Activated CD4-positive, alpha-beta memory T cell treated with anti-CD3 and anti-CD28 coated beads, Interleukin-2, amount 10 ng/mL, durations not matched to agents 7 days and 5 days (primary cell): ENCODE measurements at places on chromosomes 4 and X.
A peak's percentile ranks its signal among the peaks of the same experiment; 100 is the strongest.

DNA sequence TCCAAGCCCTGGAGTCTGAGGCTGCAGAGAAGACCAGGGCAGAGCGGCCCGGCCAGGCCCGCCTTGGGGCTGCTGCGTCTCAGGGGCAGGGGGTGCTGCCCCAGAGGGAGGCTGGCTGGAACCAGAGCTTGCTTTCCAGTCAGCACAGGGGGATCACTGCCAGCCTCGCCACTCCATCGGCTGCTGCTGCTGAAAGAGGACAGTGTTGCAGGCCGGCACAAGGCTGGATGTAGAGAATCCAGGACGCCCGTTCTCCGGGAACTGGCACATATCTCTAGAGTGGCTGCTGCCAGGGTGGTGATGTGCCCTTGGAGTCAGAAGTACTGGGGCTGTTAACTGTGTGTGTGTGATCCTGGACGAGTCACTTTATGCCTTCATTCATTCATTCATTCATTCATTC is 31.9 kb upstream of the SORCS2 start:
- DNase-seq = no peak

- no peak for DNase-seq
Measured at GRCh38 chr4:151753056-151753455, 7.8 kb downstream of the GATB start.

DNA sequence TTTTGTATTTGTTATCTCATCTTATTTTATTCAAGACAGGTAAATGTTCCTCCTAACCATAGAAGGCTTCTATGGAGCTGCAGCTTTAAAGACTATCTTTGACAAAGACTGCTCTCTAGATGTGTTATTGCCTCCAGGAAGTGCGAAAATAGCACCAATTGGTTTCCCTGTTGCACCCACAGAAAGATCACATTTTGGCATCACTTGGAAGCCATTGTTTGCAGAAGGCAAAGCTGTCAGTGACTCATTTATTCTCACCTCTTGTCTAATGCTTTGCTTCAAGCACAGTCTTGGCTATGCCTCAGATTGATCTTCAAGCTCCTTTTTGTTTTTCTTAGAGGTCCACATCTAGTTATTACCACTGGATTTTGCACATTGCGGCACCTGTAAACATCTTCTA is 150.3 kb downstream of the PCDH7 start:
- DNase-seq = no peak

DNA sequence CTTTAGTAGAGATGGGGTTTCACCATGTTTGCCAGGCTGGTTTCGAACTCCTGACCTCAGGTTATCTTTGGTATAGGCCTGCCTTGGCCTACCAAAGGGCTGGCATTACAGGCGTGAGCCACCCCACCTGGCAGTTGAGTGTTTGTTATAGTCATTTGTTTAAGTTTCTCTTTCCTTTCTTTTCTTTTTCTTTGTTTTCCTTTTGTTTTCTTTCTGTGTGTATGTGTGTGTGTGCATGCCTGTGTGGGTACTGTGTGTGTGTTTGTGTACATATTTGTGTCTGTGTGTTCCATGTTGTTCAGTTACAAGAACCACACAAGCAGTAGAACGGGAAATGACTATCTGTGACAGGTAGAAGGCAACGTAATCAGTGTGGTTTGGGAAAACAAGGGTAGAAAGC is 624.9 kb downstream of the FSTL5 start:
- DNase-seq = no peak

DNA sequence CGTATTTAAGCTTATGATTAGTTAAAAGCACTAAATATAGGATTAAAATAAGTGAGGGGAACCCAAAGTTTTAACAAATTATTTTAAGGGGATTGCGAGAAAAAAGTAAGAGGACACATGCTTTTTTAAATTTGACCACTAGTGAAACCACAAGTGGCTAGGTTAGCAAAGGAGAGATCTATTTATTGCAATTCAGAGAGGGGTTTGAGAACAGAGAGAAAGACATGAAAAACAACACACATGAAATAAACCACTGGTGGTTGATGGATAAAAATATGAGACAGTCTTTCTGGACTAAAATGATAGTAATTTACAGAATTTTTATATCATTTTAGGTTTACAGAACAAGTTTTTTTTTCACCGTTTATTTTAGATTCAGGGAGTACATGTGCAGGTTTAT is 11.8 kb downstream of the SLC25A14 start:
- no peak for DNase-seq

DNA sequence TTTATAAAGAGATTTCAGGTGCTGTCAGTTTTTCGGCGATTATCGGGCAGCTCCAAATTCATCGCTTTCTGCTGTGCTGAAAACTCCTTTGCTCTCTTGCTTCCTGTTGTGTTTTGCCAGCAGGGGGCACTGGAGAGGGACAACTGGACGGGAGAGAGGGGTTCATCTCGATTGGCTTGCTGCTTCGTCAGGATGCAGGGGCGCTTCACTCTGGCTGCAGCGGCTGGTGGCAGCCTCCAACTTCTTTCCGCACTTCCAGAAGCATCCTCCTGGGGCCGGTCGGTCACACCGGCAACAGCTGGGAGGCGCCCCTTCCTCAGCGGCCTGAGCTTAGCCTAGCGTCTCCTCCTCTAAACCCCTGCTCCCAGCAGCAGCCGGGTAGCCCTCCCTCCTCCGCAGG is 29.5 kb downstream of the MSL3 start:
- peak; percentile 70 for DNase-seq

DNA sequence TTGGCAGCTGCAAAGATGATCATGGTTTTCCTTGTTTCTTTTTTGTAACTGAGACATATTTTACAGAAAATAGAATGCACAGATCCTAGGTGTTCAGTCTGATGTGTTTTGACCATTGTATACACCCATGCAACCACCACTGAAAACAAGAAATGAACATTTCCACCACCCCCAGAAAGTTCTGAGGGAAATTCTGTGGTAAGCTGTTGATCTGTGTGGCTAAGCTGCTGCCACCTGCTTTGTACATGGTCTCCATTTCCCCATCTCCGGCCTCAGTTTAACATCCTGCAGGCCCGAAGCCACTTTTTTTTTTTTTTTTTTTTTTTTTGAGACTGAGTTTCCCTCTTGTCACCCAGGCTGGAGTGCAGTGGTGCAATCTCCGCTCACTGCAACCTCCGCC is 65.3 kb downstream of the NYX start:
- peak; percentile 21 for DNase-seq

- no peak for DNase-seq
Measured at GRCh38 chr4:5638316-5638715, 70.0 kb downstream of the EVC2 start.

DNA sequence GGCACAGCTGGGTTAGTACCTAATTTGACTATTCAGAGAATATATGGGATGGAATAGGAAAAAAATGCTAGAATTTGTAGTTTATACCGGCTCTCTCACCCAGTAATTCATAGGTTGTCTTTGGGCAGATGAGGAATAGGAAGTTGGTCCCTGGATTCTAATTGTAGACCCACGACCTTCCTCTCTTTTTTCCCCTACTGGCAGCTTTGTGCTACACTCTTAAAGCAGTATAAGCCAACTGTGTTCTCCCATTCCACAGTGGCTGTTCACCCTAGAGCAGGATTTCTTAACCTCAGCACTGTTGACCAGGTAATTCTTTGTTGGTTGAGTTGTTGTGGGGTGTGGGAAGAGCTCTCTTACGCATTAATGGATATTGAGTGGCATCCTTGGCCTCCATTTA is 92.9 kb downstream of the FNIP2 start:
- no peak for DNase-seq

DNA sequence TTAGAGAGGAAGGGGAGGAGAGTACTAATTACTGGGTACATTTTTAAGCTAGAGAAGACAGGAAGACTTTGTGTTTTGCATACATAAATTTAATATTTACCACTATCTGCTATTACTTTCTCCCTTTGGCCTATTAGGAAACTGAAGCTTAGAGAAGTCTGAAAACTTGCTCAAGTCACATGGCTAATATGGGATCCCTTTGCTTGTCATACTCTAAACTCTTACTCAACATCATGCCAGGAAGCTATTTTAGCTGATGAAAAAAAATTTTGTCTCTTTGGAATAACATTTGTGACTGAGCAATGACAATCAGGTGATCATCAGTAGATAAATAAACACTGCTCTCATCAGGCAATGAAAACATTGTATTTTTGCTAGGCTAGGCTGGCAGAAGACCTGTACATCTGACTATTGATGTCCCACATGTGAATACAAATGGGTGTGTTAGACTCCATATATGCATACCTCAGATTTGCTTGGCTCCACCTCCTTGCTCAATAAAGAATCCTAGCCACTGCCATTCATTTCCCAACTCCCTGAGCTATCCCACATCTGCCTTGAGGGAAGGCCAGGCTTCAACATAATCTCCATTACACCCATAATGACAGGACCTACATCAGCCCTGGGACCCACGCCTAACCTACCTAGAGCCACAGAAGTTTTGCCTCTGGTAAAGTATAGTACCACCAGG is 17.0 kb upstream of the DCLK2 start:
- no peak for DNase-seq

DNA sequence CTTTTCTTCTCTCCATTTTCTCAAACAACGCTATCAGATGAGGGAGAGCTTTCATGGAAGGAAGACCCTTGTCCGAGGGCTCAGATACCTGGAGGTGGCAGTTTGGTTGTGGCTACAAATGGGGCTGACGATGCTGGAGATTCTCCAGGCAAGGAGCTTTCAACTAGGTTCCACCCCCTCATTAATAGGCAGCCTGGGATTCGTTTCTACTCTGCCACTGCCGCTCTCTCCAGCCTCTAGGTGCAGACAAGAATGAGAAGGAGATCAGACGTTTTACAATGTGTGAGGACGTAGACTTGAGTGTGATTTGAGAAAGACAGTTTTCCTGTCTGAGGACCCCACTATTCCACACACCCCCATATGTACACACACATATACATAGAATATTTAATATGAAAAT is 53.1 kb downstream of the ETNPPL start:
- DNase-seq = no peak

- no peak for DNase-seq
Measured at GRCh38 chr4:45349859-45350258, 623.5 kb upstream of the GNPDA2 start.

DNA sequence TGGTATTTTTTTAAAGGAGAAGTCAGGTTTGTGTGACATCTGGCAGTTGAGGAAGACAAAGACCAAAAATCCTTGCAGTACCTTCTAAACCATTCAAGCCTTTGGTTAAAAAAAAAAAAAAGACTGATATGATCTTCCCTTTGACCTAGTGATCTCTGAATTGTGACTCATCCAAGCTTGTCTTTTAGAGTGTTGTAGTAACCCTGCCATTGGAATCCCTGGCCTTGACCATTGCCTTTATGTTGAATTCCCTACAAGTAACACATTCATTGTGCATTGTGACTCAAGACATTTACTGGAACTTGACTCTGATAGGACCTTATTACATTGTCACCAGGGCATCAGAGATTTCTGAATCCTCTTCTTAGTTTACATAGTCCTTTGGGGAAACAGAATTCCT is 1469.0 kb downstream of the TECRL start:
- DNase-seq = no peak

- DNase-seq = no peak
Measured at GRCh38 chrX:56125946-56126345, 106.2 kb upstream of the KLF8 start.

DNA sequence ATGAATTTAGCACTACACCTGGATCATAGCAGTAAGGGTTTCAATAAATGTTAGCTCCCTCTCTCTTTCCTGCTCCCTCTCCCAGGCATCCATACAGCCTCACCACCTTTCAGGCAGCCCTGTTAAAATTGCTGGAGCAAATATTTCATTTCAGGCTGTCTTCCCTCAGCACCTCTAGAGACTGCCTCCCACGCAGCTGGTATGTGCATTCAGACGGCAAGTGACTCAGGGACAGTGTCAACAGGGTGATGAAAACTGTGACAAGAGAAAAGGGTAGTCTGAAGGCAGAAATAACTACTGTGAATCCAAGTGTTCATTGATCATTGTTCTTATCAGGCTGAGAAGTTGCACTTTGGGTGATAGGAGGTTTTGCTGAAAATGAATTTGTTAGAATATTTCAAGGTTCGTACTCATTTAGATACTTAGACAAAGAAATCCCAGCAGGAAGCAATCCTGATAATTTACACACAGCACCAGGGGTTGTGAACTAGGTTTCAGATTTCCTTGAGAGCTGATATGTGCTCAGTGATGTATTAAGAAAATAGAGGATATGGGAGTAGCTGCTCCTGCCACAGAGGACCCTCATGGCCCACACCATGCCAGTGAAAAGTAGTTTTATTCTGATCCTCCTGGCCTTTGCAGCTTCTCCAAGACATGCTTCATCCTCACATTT is 424.2 kb downstream of the FGF13 start:
- DNase-seq = no peak

- no peak for DNase-seq
Measured at GRCh38 chr4:121666091-121666679, 30.6 kb downstream of the ANXA5 start.

GRCh38 chrX:130636277-130636676 is 234.5 kb downstream of the RBMX2 start:
- DNase-seq = no peak

DNA sequence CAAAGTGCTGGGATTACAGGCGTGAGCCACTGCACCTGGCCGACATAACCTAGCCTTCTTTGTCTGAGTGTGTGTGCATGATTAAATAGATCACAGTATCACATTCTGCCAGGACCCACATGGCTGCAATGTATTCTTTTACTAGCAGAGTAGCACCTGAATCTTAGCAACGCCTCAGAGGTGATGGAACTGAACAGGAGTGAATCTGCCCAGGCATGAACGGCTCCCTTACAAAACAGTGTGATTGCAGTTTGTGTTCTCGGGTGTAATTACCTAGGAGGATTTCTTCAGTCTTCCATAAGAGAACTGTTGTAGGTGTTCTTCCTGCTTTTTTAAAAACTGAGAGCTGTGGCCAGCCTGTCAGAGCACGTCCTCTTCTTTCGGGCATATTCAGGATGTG is 122.7 kb upstream of the STS start:
- DNase-seq = no peak

DNA sequence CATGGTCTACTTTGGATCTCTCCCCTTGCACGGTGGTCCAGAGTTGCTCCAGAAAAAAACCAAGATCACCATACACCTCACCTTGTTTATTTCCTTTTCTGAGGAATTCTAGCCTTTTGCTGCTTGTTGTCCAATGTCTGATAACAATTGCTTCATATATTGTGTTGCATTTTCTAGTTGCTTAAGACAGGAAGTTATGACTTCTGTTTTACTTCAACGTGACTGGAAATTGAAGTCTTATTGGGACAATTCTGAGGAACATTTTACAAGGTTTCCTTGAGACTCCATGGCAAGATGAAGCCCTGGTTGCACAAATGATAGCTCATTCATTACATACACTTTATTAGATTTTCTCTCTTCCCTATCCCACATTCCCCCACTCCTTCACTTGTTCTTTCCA is 5.2 kb downstream of the CXCL1 start:
- no peak for DNase-seq

DNA sequence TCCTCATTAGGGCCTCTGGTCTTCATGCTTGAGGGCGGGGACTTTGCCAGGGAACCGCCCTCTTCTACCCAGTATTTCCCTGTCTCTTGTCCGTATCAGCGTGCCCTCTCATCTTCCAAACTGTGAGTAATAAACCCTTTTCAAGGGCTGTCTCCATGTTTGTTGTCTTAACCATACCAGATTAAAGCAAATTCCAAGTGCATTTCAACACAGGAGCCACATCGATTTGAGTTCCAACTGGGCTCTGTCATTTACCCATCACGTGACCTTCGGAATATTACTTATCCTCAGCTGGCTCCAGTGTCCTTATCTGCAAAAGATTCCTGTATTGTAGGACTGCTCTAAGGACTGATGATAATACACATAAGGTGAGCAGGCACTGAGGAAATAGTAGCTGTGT is 6.4 kb upstream of the PHEX start:
- no peak for DNase-seq

GRCh38 chr4:77990904-77991358 is 66.2 kb upstream of the FRAS1 start:
- DNase-seq = no peak
